ENCODE measurements at places on chromosomes 5 and 9.

GRCh38 chr5:155451106-155451505 lies 437.6 kb downstream of the KIF4B start:
- no peak for DNase-seq

DNA sequence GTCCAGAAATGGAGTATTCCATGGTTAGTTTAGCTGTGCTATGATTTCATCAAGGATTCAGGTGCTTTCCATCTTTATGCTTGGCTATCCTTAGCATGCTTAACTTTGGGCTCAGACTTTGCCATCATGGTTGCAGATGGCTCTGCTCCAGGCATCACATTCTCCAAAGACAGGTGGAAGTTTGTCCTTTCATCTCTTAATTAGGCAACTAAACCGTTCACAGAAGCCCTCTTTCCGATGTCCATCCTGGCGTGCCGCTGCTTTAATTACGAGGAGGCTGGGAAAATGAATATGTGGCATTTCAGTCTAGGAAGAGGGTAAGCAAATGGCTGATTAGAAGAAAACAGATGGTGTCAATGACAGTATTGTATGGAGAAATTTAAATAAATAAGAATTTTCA lies 24.5 kb upstream of the APC start:
- DNase-seq: no peak

GRCh38 chr5:175508896-175509295 lies 30.5 kb downstream of the SFXN1 start:
- no peak for DNase-seq

DNA sequence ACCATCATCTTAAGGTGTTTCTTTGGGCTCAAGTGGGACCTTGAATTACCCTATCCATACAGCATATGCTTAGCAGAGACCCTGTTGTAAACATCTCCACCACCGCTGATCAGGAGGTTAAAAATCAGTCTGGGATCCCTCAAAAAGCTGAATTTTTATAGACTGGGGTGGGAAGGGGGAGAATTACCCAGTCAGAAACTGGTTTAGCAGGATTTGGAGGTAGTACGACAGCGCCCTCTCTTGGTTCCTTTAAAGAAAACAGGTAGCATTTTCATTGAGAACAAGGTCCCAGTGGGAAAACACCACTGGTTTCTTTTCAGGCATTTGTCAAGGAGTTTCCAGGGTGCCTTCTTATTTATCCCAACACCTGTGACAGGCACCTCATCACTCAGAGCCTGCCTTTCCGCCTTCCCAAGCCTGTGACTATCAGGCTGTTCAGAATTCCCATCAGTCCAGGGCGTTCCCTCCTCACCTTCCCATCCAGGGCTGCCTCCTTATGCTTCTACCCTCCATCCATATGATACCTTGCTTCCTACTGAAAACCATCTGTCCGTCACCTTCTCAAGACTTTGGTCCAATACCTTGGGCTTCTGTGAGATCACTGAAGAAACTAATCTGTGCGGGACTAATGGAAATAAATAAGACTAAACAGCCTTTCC lies 203.8 kb upstream of the RAI14 start:
- peak; percentile 10 for DNase-seq

DNA sequence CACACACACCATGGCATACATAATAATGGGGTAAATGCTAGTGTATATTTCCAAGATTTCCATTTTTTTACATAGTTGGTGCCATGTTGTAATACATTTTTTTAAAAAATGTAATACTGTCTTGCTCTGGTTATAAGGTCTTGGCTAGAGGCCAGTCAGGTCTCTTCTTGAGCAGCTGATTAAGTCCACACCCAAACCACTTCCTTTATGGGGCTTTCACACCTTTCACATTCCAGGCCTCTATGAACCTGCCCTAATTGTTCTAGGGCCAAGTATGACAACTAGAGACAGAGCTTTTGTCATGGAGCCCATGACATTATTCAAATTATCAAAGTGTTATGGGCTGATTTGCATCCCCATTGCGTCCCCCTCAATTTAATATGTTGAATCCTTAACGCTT lies 495.6 kb upstream of the CTNND2 start:
- DNase-seq: no peak

- DNase-seq: no peak
These were observed 33.2 kb downstream of the PRDM6 start for GRCh38 chr5:123122273-123122672.

- DNase-seq: no peak
These were observed 22.6 kb downstream of the DOCK8 start for GRCh38 chr9:237141-237857.

DNA sequence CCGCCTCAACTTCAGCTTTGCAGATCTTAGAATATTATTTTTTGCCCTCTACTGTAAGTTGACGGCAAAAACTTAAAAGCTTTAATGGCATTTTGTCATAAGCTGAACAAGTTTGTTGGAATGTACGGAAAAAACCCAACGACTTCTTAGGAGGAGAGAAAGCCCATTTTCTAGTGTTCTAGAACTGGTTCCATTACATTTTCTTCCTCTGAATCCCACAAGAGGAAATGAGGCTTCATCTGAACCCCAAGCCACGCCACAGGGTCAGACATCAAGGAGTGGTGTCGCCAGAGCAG lies 113.7 kb downstream of the LHFPL2 start:
- DNase-seq: no peak

- peak; percentile 61 for DNase-seq
These were observed 69.3 kb downstream of the SGCD start for GRCh38 chr5:156396063-156396829.

DNA sequence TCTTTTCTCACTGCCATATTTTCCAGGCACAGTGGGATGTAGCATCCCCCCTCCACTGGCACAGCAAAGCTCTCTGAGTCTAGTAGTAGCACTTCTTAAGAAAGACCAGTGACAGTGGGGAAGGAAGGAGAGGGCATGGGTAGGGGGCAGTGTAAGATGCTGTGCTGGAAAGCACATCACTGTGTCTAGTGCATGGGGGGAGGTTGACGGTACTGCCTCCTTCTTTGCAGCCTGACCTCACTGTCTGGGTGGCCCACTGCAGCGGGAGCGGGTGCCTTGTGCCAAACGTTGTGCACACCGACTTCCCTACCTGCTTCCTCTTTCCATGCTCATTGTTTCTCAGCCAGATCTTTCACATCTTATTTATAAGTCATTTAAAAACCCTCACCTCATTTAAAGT lies 91.8 kb downstream of the PDE8B start:
- no peak for DNase-seq

DNA sequence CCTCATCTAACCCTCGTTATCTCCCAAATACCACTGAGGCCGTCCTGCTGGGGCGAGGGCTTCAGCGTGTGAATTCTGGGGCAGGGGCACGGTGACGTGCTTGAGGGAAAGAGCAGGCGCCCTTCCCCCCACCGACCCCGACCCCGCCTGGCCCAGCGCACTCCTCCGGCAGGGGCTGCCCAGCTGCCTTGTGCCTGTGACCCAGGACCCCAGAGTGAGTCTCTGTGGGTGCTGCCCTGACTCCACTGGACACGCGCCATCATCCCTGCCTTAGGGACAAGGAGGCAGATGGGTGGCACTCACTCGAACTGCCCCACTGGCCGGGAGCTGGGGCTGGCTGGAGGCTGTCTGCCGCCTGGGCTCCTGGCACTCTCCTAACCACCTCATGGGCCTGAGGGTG lies 136.2 kb upstream of the LPCAT1 start:
- DNase-seq: no peak

DNA sequence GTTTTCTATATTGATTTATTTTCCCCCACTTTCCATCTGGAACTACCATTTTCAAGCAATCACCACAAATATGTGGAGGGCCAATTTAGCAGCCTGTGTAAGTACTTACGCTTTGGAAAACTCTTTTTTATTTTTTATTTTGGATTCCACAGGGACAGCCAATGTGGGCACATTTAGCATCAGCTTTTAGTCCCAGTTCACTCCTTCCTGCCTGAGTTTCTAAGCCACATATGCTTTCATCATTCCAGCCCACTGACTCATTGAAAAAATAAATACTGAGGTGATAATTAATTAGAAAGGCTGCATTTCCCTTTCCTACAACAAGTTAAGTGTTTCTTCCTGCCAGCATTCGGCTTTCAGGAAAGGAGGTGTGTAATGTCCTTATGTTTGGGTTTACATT lies 76.8 kb downstream of the TMEM167A start:
- no peak for DNase-seq

GRCh38 chr9:32490601-32491000 lies 35.4 kb downstream of the RIGI start:
- DNase-seq: peak; percentile 29

GRCh38 chr9:91841591-91841990 lies 108.4 kb downstream of the ROR2 start:
- no peak for DNase-seq

DNA sequence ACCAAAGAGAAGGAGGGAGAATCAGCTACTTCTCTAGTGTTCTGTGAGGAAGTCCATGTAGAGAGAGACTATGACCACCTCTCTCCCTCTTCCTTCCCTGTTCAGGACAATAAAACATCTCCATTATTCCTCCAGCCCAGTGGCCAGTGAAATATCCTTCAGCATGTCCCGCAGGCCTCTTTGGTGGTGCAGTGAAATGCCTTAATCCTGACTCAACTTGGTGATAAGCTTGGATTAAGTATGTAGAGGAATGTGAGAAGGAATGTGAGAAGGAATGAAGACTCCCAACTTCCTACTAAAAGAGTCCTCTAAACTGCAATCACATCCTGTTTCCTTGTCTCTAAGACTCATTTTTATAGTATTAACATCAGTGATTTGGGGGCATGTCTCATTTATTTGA lies 167.3 kb downstream of the TRPM3 start:
- DNase-seq: no peak

DNA sequence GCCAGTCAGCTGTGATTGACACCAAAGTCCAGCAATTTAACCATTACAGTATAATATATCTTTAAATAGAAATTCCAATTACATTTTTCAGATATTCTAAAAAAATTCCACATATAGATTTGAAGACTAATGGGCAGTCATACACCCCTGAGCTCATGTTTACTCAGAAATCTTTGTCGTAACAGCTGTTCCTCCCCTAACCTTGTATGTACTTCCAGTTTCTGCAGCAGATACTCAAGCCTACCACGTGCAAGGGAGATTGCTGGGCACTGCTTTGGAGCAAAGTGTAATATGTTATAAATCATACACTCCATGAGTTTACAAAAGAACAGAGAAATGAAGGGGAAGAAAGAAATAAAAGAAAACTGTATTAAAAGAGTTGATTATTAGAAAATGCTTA lies 241.2 kb downstream of the TRIM32 start:
- DNase-seq: no peak

- DNase-seq: no peak
These were observed 21.7 kb upstream of the HOMER1 start for GRCh38 chr5:79535477-79536192.

GRCh38 chr5:41370482-41370881 lies 139.9 kb downstream of the PLCXD3 start:
- DNase-seq: no peak

- DNase-seq: peak; percentile 80
These were observed 168.5 kb downstream of the AUH start for GRCh38 chr9:91193087-91193657.

DNA sequence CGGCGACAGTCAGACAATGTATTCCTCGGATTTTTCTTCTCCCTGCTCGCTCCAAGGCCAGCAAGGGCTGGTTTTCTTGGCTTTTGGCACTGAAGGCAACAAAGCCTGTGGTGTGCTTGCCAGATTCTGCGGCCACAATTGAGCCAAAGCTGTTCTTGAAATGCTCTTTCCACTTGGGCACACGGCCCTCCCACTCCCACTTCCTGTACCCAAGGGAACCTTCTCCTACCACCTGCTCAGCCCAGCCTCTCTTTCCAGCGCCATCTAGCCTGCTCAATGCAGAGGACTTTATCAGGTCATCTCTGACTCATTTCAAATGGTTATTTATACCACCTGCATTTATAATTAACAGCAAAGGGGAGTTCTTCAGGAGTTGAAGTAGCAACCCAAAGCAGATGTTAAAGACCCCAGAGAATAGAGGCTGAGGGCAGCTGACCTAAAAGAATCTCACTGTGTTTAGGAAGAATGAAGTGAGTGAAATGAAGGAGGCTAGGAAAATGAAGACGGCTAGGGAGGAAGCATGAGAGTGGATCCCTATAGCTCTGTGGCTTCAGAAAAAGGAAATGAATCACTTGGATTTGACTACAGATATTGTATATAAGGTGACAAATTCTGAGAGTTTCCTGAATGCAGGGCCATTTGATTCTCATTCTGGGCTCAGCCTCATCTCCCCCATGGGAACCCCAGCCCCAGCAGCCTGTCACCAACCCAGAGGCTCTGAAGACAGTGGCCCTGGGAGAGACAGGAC lies 439.0 kb downstream of the ENC1 start:
- DNase-seq: no peak

- no peak for DNase-seq
These were observed 1116.2 kb upstream of the EDIL3 start for GRCh38 chr5:85500869-85501268.

GRCh38 chr5:119300311-119300670 lies 55.5 kb upstream of the TNFAIP8 start:
- DNase-seq: no peak

DNA sequence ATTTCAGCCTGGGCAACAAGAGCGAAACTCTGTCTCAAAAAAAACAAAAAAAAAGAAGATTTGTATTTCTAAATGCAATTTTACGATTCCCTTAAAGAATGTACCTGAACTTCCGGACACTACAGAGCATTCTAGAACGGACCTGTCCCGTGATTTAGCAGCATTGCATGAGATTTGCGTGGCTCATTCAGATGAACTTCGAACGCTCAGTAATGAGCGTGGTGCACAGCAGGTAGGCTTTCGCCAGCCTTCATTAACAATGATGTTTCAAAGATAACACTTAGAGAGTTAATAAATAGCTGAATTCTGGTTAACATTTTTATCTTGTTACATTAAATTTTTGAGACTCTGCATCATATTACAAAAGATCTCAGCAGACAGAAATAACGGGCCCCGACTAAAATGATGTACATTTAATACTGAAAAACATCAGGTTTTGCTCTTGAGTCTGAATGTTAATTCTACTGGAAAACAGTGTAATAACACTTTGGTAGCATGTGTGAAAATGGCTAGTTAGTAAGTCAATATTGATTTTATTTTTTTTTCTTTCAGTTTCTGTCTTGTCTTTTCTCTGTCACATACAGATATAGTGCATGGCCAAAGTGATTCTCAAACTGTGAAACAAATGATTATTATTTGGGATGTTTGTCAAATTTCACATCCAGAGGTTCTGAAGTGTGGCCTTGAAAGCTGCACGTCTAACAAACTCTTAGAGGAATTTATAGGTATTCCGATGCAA lies 23.3 kb downstream of the CCNH start:
- no peak for DNase-seq

- no peak for DNase-seq
These were observed 111.5 kb upstream of the TNC start for GRCh38 chr9:115229496-115229895.

- no peak for DNase-seq
These were observed 1.1 kb upstream of the ICE1 start for GRCh38 chr5:5421149-5421960.

DNA sequence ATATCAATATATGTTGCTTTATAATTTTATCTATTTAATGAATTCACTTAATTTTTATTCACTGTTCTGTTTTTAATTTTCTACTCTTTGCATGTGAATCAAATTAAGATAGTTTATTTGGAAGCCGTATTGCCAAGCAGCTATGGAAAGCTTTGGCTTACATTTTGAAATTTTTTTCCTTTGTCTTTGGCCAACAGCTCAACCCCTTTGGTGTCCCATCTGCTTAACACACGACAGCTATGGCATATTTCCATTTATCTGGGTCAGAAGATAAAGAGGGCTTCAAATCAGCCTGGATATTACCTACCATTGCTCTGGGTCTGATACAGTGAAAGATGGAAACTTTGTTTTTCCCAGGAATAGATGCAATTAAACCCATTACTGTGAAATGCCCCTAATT lies 201.0 kb downstream of the WDR70 start:
- DNase-seq: no peak
